Colonic mucosa (tissue), 4 donors: ENCODE measurements at places on chromosomes 1 and 21. TPM values are rescaled to one million over a fixed set of nuclear protein-coding genes. Genes with fewer than 3 reads are reported as not detected.

NECAP2 gene
- 46.4 TPM for total RNA-seq

DNALI1 gene
- total RNA-seq: 1.9 TPM

FAM163A gene
- total RNA-seq: 0.10 TPM

FMN2 gene
- total RNA-seq: 0.62 TPM

TFF2 gene
- total RNA-seq: 2.3 TPM

LYPLA2 gene
- 93.7 TPM for total RNA-seq

RABGGTB gene
- total RNA-seq: 58.3 TPM

PTPN7 gene
- total RNA-seq: 2.9 TPM

OR2L5 gene
- not detected for total RNA-seq

RBM11 gene
- 0.69 TPM for total RNA-seq

KRTAP20-3 gene
- not detected for total RNA-seq

AMPD1 gene
- total RNA-seq: 1.4 TPM

NBPF3 gene
- 4.7 TPM for total RNA-seq

MARK1 gene
- total RNA-seq: 3.3 TPM

FALEC gene
- total RNA-seq: not detected

ITLN2 gene
- not detected for total RNA-seq

APCS gene
- total RNA-seq: 0.84 TPM

IFI44L gene
- total RNA-seq: 2.1 TPM

SLC44A3 gene
- total RNA-seq: 55.4 TPM

BTBD19 gene
- 1.6 TPM for total RNA-seq

C1QB gene
- total RNA-seq: 44.6 TPM

SFN gene
- total RNA-seq: 239 TPM

CCDC185 gene
- total RNA-seq: not detected

GJB3 gene
- total RNA-seq: 20.7 TPM

KRTAP19-2 gene
- not detected for total RNA-seq

KRTAP21-2 gene
- total RNA-seq: not detected

RNU1-1 gene
- 2,517 TPM for total RNA-seq

TMPRSS15 gene
- total RNA-seq: not detected
